ENCODE measurements at places on chromosomes 5 and 9. TPM values are rescaled to one million over a fixed set of nuclear protein-coding genes. Genes with fewer than 3 reads are reported as not detected.
A peak's percentile ranks its signal among the peaks of the same experiment; 100 is the strongest.

MLANA gene
- total RNA-seq = not detected

GRCh38 chr5:55636683-55637082 lies 75.4 kb downstream of the SLC38A9 start:
- no peak overlapping the region for H3K4me3 ChIP-seq
- DNase-seq = peak; percentile 23
- H3K27me3 ChIP-seq = no peaks in the 10 kb centered on the region

- no peaks in the 10 kb centered on the region for H3K36me3 ChIP-seq
- no peak for DNase-seq
- no peaks in the 10 kb centered on the region for H3K4me1 ChIP-seq
- H3K27me3 ChIP-seq = no peaks in the 10 kb centered on the region
These were observed 808.0 kb downstream of the TLE1 start for GRCh38 chr9:80881320-80881719.

DNA sequence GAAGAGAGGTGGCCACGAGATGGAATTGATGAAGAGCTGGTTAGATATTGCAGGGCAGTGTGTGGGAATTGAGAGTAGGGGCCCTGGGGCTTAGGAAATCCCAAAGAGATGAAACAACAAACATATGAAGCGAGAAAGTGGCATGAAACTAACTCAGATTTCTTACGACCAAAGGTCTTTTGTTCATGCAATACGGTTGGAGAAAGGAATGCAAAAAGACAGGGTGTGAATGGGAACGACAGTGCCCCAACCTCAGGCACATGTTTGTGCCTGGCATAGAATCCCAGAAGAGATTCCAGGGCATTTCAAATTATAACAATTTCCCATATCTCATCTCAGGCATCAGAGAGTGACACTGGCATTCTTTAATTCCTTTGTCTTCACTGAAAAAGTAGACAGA lies 199.2 kb downstream of the ACTL7B start:
- no peak overlapping the region for H3K27ac ChIP-seq
- no peaks in the 10 kb centered on the region for H3K4me1 ChIP-seq
- no peaks in the 10 kb centered on the region for H3K27me3 ChIP-seq
- no peak overlapping the region for H3K4me3 ChIP-seq

SPINK6 gene
- total RNA-seq = not detected

GRCh38 chr9:123530244-123530643 lies 174.2 kb downstream of the CRB2 start:
- H3K27me3 ChIP-seq = no peaks in the 10 kb centered on the region
- H3K36me3 ChIP-seq = no peaks in the 10 kb centered on the region
- no peak overlapping the region for H3K27ac ChIP-seq
- no peaks in the 10 kb centered on the region for H3K4me1 ChIP-seq

RMRP gene
- 1,115 TPM for total RNA-seq

DNA sequence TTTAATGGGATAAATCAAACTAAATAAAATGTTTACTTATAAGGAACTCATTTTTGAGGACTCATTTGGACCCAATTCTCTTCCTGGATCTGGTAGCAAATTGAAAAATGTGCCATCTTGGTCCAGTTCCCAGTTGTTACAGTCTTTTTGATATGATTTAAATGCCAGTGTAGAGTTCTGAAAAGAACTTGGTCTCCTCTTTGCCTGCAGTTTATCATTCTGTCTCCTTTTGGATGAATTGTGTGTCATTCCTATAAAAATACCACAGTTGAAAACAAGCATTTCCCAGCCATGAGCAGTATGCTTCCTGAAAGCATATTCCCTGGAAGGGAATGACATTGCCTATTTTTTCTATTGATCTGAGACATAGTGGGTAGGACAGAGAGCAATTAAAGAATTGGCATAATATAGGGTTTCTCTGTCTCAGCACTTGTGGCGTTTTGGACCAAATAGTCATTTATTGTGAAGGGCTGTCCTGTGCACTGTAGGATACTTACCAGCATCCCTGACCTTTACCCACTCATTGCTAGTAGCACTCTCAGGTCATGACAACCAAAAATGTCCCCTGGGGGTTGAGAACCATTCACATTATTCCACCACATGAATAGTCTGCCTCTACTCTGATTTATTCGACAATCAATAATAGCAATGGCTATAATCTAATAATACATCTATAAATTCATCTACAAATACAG lies 181.8 kb downstream of the NXNL2 start:
- no peak overlapping the region for H3K27ac ChIP-seq
- no peaks in the 10 kb centered on the region for H3K27me3 ChIP-seq
- H3K4me1 ChIP-seq = no peaks in the 10 kb centered on the region
- H3K4me3 ChIP-seq = no peak overlapping the region

DNA sequence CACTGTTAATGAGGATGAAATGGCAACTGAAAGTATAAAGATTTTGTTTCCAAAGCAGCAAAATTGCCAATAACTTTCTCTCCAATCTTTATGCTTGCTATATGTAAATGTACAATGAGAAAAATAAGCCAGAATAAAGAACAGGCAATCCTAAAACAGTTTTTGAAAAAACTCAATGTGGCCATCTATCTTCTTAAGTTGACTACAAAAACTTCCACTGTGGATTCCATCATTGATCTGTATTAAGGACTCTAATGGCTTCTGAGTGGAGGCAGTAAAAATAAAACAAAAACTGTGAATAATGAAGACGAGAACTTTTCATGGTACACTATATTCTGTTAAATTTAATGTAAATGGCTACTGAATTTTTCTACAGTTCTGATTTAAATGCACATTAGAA lies 382.9 kb downstream of the TMEM232 start:
- H3K27ac ChIP-seq = no peak overlapping the region
- no peak for DNase-seq
- H3K4me3 ChIP-seq = no peak overlapping the region
- no peaks in the 10 kb centered on the region for H3K27me3 ChIP-seq

GRCh38 chr5:77972469-77973252 lies 196.5 kb upstream of the TBCA start:
- H3K27me3 ChIP-seq = peaks cover 79% of the 10 kb centered on the region
- H3K4me1 ChIP-seq = peaks cover 7% of the 10 kb centered on the region
- no peak overlapping the region for H3K4me3 ChIP-seq
- no peak overlapping the region for H3K27ac ChIP-seq
- no peaks in the 10 kb centered on the region for H3K36me3 ChIP-seq

GABBR2 gene
- total RNA-seq = not detected

DNA sequence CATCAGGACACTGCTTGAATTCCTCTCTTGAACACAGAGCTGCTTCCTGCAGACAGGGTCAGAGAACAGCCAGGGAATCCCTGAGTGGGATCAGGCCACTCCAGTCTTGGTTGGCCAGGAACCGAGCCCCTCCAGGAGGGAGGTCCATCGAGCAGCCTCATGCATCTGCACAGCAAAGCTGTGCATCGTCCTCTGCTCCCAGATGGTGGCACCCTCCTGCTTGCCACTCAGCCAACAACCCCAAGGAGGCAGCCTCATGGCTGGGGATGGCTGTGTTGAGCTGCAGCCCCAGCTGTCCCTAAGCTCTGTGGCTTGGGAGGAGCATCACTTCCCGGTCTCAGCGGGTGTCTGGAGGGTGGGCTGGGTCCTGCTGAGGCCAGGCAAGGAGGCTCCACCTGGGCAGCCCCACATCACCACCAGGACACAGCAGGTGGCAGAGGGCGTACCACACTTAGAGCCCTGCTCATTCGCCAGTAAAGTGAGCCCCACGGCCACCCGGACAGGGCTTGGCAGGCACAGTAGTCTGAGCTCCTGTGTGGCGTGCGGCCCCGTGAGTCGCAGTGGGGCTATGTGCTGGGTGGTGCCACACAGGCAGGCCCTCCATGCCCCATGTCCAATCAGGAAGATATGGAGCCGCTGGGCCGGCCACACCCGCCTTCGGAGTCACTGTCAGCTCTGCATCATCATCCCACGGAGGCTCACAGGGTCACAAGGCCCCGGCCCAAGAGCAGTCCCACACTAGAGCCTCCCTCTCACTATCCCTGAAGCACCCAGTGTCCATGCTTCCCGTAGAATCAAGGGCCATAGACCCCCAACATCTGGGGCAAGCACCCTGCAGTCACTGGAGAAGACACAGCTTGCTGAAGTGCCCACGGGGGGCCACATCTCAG lies 11.9 kb downstream of the LPCAT1 start:
- H3K4me3 ChIP-seq = no peak overlapping the region
- H3K4me1 ChIP-seq = no peaks in the 10 kb centered on the region
- H3K27ac ChIP-seq = no peak overlapping the region
- H3K36me3 ChIP-seq = no peaks in the 10 kb centered on the region
- no peaks in the 10 kb centered on the region for H3K27me3 ChIP-seq

DNA sequence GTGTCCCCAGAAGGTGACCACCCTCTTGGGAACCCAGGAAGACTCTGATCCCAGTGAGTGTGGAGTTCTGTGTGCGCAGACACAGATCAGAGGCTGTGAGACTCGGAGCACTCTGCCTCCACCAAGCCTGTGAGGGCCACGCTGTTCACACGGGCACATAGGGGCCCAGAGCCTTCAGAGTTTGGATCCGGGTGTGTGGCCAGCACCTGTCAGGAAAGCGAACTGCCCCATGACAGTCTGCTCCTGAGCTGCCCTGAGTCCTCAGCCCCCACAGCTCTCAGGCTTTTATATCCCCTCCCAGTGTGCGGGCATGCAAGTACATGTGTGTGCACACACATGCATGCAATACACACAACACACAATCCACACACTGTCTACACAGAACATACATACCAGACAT lies 161.8 kb upstream of the IRX2 start:
- DNase-seq = no peak
- H3K27me3 ChIP-seq = no peaks in the 10 kb centered on the region
- no peaks in the 10 kb centered on the region for H3K4me1 ChIP-seq

SMIM33 gene
- total RNA-seq = not detected

C1QTNF2 gene
- total RNA-seq = not detected

PCDHB4 gene
- 2.2 TPM for total RNA-seq

DNA sequence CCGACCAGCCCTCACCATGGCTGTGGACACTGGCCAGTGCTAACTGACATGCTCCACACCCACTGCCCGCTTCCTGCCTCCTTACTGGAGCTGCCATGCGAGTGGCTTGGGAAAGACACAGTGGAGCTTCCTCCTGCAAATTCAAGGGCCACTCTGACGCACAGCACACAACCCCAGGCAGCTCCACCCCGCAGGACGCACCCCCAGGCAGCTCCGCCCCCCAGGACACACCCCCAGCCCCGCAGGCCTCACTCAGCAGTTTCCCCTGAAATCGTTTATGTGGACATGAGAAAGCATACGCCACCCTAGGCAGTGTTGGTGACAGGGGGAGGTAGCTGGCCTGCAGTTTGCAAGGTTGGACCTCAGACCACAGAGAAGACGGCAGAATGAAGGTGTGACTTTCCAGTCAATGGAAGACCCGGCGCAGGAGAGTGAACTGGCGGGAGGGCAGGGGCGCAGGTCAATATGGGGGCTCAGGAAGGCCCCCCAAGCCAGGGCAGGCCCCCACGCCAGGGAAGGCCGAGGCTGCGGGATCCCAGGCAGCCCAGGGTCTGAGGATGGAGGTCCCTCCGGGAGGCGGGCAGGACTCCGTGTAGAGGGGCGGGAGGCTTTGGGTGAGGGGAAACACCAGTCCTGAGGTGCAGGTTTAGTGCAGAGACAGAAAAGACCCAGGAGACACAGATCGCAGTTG lies 21.6 kb downstream of the LPCAT1 start:
- no peaks in the 10 kb centered on the region for H3K36me3 ChIP-seq
- no peak overlapping the region for H3K27ac ChIP-seq
- H3K4me1 ChIP-seq = peaks cover 13% of the 10 kb centered on the region
- no peak overlapping the region for H3K4me3 ChIP-seq
- no peaks in the 10 kb centered on the region for H3K27me3 ChIP-seq

- H3K36me3 ChIP-seq = no peaks in the 10 kb centered on the region
- no peaks in the 10 kb centered on the region for H3K4me1 ChIP-seq
- no peaks in the 10 kb centered on the region for H3K27me3 ChIP-seq
- H3K27ac ChIP-seq = no peak overlapping the region
These were observed 328.2 kb downstream of the BNC2 start for GRCh38 chr9:16542290-16542689.

GRCh38 chr5:127746756-127747155 lies 43.6 kb downstream of the CCDC192 start:
- H3K36me3 ChIP-seq = no peaks in the 10 kb centered on the region
- H3K27me3 ChIP-seq = no peaks in the 10 kb centered on the region
- H3K4me3 ChIP-seq = no peak overlapping the region
- no peaks in the 10 kb centered on the region for H3K4me1 ChIP-seq
- no peak overlapping the region for H3K27ac ChIP-seq

- H3K4me3 ChIP-seq = no peak overlapping the region
- no peaks in the 10 kb centered on the region for H3K4me1 ChIP-seq
- no peak for DNase-seq
- H3K27me3 ChIP-seq = no peaks in the 10 kb centered on the region
- H3K36me3 ChIP-seq = no peaks in the 10 kb centered on the region
These were observed 221.3 kb upstream of the FTMT start for GRCh38 chr5:121630402-121630801.

- H3K36me3 ChIP-seq = no peaks in the 10 kb centered on the region
- no peaks in the 10 kb centered on the region for H3K27me3 ChIP-seq
- DNase-seq = peak; percentile 4
- H3K4me1 ChIP-seq = no peaks in the 10 kb centered on the region
These were observed 96.8 kb downstream of the PHF2 start for GRCh38 chr9:93673021-93673838.

- DNase-seq = no peak
- H3K27ac ChIP-seq = no peak overlapping the region
- H3K4me3 ChIP-seq = no peak overlapping the region
- H3K4me1 ChIP-seq = no peaks in the 10 kb centered on the region
- H3K36me3 ChIP-seq = no peaks in the 10 kb centered on the region
These were observed 251.0 kb downstream of the TUSC1 start for GRCh38 chr9:25427290-25427689.

CDK7 gene
- total RNA-seq = 28.1 TPM

PCDHA13 gene
- 0.32 TPM for total RNA-seq

- H3K4me3 ChIP-seq = no peak overlapping the region
- no peaks in the 10 kb centered on the region for H3K4me1 ChIP-seq
- H3K36me3 ChIP-seq = no peaks in the 10 kb centered on the region
- no peaks in the 10 kb centered on the region for H3K27me3 ChIP-seq
These were observed 217.6 kb downstream of the NPR3 start for GRCh38 chr5:32928761-32929160.

DNA sequence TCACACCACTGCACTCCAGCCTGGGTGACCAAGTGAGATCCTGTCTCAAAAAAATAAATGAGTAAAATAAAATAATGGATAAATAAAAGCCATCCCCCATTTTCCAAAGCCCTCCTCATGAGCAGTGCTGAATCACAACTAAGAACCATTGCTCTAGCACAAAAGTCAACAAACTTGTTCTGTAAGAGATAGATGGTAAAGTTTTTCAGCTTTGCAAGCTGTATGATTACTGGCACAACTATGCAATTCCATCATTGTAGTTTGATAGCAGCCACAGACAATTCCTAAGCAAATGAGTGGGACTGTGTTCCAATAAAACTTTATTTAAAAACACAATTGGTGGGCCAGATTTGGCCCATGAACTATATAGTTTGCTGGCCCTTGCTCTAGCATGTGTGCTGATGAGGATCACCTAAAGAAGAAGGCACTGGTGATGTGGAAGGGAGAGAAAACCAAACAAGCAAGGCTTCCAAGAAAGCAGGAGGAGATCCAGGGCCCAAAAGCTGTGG lies 64.6 kb downstream of the NEURL1B start:
- no peaks in the 10 kb centered on the region for H3K36me3 ChIP-seq
- H3K27ac ChIP-seq = no peak overlapping the region
- H3K4me1 ChIP-seq = peaks cover 5% of the 10 kb centered on the region
- peaks cover 45% of the 10 kb centered on the region for H3K27me3 ChIP-seq

GRCh38 chr9:69222970-69223369 lies 48.9 kb downstream of the TJP2 start:
- peaks cover 4% of the 10 kb centered on the region for H3K36me3 ChIP-seq

- H3K4me3 ChIP-seq = no peak overlapping the region
- H3K27ac ChIP-seq = peak overlapping the region; percentile 44
- H3K4me1 ChIP-seq = peaks cover 43% of the 10 kb centered on the region
These were observed 184.9 kb downstream of the FANCC start for GRCh38 chr9:95132366-95133324.

F2RL2 gene
- total RNA-seq = not detected

All from transverse colon (tissue), 4 donors.